ENCODE measurements at places on chromosomes 1 and 21.
A peak's percentile ranks its signal among the peaks of the same experiment; 100 is the strongest.

- DNase-seq = no peak
These were observed 1.4 kb upstream of the EPHB2 start for GRCh38 chr1:22709227-22709626.

DNA sequence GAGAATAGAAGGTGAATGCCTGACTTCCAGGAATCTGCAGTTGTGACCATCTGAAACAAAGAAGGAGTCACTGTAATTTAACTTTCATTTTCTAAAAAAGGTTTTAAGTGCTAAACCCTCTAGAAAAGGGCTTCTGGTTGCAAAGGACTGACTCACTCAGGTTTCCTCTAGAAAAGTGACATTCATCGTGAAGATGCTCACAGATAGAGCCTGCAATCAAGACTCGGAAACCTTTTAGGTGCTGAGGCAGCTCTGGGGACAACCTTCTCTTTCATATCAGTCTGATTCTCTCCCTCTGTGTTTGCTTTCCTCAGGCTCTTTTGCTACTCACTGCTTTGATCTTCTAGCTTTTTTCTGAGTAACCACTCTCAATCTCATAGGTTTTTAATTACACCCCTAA is 8.2 kb downstream of the BCL9 start:
- no peak for DNase-seq

- no peak for DNase-seq
These were observed 248.7 kb upstream of the CXADR start for GRCh38 chr21:17264182-17264581.

- DNase-seq = no peak
These were observed 11.5 kb downstream of the TRAPPC3 start for GRCh38 chr1:36137776-36138175.

GRCh38 chr1:9166289-9167235 is 37.7 kb upstream of the GPR157 start:
- DNase-seq = no peak

DNA sequence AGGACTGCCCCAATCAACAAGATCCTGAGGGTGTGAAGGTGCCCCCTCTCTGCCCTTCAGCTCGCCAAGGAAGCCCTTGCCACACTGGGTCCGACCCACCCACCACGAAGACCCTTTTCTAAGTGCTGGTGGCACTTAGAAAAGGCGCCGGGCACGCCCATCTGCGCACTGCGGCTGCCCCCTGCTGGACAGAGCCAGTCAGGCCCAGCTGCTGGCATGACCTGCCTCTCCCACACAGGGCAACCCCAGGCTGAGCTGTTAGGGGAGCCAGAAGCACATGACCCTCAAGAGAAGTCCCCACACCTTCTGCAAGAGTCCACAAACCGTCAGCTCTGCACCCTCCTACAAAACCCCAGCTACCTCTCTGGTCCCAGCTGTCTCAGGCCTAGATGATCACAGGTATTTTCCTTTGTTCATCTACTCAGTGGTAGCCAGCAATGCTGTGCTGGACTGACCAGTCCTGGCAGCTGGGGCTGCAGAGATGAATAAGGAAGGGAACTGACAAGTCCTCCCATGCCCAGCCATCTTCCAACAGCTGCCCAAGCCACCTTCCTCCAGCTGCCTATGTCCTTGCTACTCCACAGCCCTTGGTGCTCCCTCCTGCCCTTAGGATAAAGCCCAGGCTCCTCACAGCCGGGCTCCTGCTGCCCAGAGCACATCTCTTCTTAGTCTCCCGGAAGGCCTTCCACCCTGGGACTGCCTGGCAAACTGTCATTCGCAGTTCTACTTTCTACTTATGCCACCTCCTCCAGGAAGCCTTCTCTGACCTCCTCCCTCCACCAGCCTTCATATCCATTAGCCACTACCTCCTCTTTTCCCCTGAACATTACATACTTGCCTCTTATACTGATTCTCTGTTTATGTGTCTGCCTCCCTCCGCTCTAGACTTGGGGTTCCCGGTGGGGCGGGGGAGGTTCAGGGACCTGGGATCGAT is 39.8 kb upstream of the ZC3H12A start:
- peak; percentile 90 for DNase-seq

GRCh38 chr1:92969517-92969916 is 8.3 kb upstream of the DIPK1A start:
- DNase-seq = no peak

DNA sequence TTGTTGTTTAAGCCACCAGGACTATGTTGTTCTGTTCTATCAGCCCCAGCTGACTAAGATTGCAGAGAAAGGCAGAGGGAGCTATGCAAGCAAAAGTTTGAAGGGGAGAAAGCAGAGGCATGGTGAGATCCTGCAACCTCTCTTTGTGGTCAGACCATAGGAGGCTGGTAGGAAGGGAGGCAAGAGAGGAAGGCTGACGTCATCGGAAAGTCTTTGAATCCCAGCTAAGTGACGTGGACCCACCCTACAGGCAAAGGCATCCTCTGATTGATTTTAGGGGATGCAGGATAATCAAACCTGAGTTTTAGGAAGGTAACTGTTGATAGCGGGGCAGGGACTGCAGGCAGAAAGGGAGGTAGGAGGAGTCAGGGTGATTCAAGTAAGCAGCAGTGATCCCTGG is 23.3 kb upstream of the TNNI1 start:
- no peak for DNase-seq

- no peak for DNase-seq
These were observed 22.4 kb upstream of the ZFYVE9 start for GRCh38 chr1:52119301-52120079.

- DNase-seq = no peak
These were observed 32.8 kb downstream of the ZC3H11B start for GRCh38 chr1:219580009-219580676.

GRCh38 chr1:157088607-157089006 is 11.0 kb downstream of the ETV3L start:
- DNase-seq = no peak

GRCh38 chr1:165444897-165445370 is at the start of gene RXRG:
TSS of gene RXRG (minus strand) at chr1:165445126. CDS start at chr1:165444893, 233 bp downstream.
- peak; percentile 48 for DNase-seq

DNA sequence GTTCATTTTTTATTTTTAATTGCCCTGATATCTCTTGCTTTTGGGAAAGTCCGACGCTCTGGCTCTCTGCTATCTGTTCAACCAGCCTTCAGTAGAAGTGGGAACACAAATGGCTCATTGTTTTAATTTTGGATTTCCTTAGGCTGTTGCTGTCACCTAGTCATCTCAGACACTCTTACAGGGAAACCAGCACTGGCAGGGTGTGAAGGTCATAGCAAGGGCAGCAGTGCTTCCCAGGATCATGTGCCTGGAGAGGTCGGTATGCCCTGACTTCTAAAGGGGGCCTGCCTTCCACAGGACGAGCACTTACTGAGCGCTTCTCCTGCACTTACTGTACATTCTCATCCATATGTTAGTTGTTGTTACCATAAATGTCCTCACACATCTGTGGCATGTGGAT is 224.2 kb downstream of the DISC1 start:
- DNase-seq = no peak

GRCh38 chr21:16195538-16195910 is 465.7 kb downstream of the USP25 start:
- no peak for DNase-seq

DNA sequence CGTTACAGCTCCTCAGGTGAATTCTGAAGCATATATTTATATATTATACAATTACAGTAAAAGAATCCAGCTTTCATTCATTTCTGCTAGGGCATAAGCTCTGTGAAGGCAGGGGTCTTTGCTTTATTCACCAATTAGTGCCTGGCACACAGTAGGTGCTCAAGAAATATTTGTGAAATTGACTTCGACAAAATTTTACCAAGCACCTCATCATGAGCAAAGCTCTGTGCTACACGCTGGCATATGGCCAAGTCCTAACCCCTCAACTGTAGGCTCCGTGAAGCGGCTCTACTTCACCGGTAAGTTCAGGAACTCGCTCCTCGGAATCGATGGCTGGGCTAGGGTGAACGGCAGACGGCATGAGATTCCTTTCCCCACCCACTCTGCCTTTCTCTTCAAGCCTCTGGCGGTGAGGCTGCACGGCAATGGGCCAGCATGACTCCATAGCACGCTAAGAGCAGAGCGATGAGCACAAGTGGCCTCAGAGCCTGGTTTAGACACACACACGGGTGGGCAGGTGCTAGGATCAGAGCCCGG is 8.7 kb downstream of the C1orf174 start:
- DNase-seq = no peak

All from SK-N-SH (cell line).